Omental fat pad (tissue), 4 donors: ENCODE measurements at places on chromosomes 4 and X.

GRCh38 chr4:174467107-174467506 is 55.2 kb downstream of the HPGD start:
- DNase-seq, result no peak

GRCh38 chr4:2333916-2334644 is 72.2 kb upstream of the MXD4 start:
- no peak for DNase-seq

DNA sequence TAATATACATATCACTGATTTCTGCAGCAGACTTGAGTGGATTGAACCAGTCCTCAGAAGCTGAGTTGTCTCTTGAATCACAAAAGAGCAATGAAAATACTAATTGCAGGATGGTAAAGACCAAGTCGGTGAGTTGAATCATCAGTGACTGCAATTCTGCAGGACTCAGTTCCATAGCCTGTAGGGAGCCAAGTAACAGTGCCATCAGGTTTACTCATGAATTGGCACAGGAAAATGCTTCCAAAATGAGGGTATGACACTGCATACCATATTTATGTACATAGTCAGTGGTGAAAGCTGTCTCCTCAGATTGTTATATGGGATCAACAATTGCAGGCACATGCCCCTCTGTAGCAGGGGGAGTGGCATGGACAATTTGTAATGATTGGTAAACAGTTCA is 192.8 kb downstream of the CCNG2 start:
- no peak for DNase-seq

GRCh38 chrX:24955372-24955930 is 60.3 kb downstream of the ARX start:
- DNase-seq, result no peak

GRCh38 chrX:130032552-130032951 is 50.1 kb downstream of the BCORL1 start:
- DNase-seq, result no peak
